NT2/D1 (cell line): ENCODE measurements at places on chromosomes 2 and 18.

- DNase-seq = no peak
Measured at GRCh38 chr2:20225294-20226151, 593 bp upstream of the SDC1 start.

- DNase-seq = no peak
Measured at GRCh38 chr2:174376967-174377366, 18.6 kb upstream of the SCRN3 start.

DNA sequence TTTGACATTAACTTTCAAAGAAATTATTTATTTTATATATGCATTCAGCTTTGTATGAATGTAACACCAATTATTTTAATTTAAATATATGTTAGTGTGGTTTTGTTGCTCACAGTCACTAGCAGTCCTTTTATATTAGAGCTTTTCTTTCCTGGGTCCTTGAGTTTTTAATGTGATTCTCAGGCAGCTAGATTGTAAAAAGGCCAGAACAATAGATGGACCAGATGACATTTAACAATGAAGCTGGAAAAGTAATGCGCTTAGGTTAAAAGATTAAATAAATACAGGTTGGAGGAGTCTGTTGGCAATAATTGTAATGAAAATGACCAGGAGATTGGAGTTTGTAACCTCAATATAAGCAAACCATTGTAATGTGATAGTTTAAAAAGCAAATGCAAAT, 171.1 kb downstream of the FTCDNL1 start:
- no peak for DNase-seq

DNA sequence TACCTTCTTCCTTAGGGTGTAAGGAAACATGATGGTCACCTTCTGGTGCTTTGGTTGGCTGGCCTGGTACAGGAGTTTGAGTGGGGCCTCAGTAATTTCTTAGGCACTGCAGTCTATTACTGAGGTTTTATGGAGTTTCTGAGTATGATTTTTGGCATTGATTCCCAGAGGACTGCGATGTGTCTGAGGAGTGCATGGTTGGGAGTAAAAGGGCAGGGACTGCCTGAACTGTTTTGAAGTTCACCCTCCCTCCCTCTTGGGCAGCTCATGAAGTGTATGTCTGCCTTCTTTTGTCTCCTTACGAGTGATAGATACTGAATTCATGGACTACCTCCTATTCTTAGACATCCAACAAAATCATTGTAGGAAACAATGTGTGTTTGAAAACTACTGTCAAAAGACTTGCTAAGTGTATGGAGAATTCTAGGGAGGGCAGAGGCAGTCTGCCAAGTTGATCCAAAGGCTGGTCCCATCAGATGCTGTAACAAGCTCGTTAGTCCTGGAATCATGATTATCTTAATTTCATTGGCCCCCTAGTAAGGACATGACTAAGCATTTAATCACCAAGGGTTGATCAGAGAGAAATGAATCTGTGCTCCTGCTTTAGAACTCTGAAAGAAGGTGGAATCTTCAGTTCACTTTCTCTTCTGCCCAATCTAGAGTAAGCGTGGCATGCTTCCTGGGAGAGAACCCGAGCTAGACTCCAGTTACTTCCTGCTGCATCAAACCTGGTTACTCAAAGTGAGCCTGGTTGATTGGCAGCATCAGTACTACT, 26.5 kb downstream of the LYPD6B start:
- no peak for DNase-seq

- DNase-seq = no peak
Measured at GRCh38 chr2:170680172-170680941, 34.8 kb upstream of the SP5 start.

DNA sequence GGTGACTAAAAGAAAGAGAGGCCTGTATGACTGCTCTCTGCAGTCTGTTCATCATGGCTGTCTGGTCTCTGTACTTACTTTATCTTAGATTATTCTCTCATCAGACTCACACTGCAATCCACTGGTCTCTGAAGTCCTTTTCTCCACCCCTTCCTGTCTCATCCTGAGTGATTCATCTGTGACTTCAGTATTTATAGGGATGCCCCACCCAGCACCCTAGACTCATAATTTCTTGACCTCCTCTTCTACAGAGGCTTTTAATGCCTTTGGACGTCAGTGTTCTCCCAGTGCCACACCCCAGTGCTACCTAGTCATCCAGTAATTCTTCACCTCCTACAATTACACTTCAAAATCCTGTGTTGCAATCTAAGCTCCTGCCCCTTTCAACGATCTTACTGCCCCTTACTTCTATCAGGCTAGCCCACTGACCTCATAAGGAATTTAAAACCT, 14.9 kb upstream of the ITPRID2 start:
- no peak for DNase-seq

GRCh38 chr2:224017957-224018356, 21.1 kb downstream of the SERPINE2 start:
- no peak for DNase-seq

DNA sequence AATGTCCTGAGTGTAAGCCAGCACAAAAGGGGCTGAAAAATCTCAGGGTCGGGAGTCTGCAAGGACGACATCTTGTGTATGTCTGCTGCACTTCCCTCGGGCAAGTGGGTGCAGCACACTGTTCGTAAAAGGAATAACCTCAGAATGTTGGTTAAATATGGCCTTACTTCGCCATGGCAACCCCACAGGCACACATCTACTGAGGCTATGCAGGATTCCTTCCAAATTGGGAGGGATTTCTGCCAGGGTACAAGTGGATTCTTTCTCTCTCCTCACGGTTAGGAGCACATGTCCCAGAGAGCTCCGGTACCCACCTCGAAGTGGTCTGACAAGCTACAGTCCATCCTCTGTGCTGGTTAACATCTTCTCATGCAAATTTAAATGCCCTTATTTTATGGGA, 277.7 kb upstream of the PXDN start:
- no peak for DNase-seq

DNA sequence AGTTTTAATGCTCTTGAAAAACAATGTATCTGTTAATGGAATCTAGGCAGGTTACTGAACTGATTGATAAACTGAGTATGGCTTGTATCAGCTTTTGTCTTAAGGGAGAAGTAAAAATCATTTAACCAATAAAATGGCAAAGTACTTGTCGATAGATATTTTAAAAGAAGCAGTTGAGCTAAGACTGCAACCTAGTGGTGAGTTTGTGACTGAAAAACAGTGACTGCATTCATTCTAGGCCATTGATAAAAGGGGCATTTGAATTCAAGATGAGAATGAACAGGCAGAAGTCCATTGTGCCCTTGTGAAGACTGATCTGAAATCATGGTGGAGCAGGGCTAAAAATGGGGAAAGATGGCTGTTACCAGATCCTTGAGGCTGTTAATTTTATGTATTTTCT, 59.4 kb upstream of the MSTN start:
- DNase-seq = peak; percentile 16

DNA sequence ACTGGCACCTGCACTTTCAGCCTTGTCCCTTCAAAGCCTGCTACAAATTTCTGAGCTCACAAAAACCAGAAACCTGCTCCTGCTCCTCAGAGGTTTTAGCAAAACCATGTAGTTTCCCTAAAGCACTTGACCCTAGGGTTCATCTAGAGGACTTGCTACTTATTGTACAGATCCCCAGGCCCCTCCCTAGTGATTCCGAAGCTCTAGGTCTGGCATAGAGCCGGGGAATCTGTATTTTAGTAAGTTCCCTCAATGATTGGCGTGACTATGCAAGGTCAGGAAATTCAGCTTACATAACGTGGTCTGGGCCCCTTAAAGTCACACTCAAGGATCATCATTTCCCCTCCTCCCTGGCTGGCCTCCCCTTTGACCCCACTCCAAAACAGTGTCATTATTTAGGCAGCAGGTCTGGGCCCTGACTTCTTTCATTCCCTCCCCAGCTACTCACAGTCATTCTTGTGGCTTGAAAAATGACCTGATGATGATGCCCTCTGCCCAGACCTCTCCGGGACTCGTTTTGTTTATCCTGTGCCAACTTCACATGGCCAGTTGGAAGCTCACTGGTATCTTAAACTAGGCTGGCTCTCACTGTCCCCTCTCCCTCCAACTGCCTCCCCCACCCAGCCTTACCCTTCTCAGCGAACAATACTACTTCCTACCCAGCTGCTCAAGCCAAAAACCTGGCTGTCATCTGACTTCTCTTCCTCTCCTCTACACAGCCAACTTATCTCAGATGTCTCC, 36.0 kb downstream of the WDFY1 start:
- peak; percentile 3 for DNase-seq

DNA sequence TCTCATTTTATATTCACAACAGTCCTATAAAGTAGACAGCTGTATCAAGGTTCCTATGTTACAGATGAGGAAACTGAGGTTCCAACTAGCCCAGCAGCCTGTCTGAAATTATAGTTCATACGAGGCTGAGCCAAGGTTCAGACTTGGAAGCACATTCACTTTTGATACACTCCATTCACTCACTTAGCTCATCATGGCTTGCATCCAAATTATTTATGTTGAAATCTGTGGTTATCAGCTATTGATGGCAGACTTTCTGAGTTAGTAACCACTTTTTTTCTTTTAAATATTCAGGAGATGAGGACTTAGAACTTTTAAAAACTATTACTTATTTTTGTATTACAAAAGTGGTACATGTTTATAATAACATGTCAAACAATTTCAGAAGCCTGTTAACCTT, 188.2 kb downstream of the MTX2 start:
- DNase-seq = no peak

DNA sequence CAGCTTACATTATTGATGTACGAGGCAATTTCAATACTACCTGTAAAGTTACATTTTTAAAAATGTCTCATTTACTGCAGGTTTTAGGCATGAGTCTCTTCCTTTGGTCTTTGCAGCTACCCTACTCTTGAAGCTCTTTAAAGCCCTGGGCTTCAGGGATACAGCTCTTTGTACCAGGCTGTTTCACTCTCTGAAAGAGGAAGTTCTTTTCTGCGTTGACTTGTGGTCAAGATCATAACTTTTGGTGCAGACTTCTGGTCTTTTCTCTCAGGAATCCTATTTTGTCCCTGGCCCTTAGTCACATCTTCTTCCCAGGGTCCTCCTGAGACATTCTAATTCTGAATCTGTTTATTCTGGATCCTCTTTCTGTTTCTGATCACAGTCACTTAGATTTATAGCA, 16.6 kb upstream of the HRH4 start:
- DNase-seq = no peak

- peak; percentile 23 for DNase-seq
Measured at GRCh38 chr2:221447310-221447709, 124.8 kb downstream of the EPHA4 start.

DNA sequence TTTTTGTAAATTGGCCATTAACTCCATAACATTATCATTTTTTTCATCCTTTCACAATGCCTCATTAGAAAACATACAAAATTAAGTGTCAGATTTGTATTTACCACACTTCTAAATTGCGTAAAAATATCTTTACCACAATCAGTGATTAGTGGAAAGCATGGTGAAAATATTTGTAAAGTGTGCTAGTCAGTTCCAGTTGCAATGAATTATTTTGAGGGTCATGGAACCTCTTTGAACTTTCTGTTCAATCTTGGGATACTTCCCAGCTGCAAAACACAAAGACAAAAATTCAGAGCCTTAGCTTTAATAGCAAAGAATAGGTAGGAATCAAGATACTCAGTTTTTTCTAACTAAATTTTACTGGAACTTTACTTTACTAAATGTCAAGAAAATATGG, 4.0 kb upstream of the COL3A1 start:
- DNase-seq = no peak

DNA sequence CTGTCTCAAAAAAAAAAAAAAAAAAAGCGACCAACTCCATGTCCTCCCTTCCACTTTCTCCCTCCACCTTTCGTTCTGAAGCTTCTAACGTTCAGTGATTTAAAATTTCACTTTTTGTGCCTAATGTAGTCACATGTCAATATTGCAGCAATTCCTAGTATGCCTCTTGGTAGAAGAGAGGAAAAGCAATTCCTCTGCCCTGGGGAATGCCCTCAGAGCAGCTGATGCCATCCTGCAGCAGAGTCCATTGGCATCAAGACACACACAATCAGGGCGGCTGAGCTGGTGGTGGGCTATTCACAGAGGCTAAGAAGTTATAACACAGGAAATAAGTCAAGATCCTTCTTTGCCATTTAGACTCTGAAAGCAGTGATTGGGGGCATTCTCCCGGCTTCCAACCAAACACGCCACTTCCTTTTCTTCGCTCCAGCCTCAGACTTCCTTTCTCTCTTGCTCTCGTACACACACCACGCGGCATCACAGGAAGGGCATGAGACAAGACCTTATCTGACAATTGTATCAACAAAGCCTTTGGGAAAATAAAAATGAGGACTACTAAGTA, 71.9 kb downstream of the MOGAT1 start:
- DNase-seq = no peak

- no peak for DNase-seq
Measured at GRCh38 chr2:71901466-71901865, 246.2 kb downstream of the CYP26B1 start.

DNA sequence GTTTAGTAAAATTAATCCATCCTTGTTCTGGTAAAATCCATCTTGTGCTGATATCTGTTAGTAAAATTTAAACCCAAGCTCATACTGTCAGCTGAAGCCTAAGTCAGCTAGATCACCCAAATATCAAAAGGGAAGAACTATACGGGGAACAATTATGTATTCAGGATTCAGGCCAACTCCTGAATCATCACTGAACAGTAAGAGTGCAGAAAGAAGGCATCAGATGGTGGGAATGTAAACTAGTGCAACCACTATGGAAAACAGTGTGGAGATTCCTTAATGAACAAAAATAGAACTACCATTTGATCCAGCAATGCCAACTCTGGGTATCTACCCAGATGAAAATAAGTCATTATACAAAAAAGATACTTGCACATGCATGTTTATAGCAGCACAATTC, 81.8 kb downstream of the RAPGEF4 start:
- no peak for DNase-seq

DNA sequence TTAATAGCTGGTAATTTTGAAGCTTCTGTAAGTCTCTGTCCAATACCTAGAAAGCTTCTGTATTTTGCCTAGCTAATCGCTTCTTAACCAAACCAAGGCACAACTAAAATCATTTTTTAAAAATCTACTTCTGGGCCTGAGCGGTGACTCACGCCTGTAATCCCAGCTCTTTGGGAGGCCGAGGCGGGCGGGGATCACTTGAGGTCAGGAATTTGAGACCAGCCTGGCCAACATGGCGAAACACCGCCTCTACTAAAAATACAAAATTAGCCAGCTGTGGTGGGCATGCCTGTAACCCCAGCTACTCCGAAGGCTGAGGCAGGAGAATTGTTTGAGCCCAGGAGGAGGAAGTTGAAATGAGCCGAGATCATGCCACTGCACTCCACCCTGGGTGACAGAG, 148.6 kb upstream of the FIGN start:
- DNase-seq = no peak

- no peak for DNase-seq
Measured at GRCh38 chr2:119731983-119732382, 27.7 kb upstream of the PTPN4 start.

DNA sequence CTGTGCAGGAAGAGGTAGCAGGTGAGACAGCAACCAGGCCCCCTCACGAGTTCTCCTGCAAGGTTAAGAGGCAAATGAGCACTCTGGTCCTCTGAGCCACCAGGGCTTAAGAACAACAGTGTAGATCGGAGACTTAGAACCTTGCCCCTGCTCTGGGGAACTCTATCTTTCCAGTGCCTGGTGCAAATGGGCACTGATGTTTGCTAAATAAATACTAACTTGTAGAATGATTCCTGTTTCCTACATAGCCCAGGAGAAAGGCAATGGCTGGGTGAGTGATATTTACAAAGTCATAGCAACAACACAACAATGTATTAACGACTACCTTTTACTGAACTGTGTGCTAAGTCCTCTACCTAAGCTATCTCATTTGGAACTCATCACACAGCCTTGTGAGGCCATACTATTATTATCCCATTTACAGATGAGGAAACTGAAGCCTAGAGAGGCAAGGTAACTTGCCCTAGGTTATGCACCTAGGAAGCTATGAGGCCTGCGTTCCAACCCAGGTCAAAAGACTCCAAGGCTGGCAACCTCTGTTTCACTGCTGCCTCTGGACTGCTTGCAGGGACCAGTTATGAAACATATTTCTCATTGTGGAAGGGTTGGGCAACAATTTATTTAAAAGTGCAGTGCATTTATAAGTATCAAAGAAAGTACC, 4.3 kb downstream of the ATP8B1 start:
- DNase-seq = no peak
